Sigmoid colon (tissue), 7 donors: ENCODE measurements at places on chromosomes 12 and 14. TPM values are rescaled to one million over a fixed set of nuclear protein-coding genes. Genes with fewer than 3 reads are reported as not detected.
A peak's percentile ranks its signal among the peaks of the same experiment; 100 is the strongest.

- no peak for DNase-seq
These were observed 744 bp downstream of the STYX start for GRCh38 chr14:52730709-52731111.

Gene CCDC196
- total RNA-seq = not detected

DNA sequence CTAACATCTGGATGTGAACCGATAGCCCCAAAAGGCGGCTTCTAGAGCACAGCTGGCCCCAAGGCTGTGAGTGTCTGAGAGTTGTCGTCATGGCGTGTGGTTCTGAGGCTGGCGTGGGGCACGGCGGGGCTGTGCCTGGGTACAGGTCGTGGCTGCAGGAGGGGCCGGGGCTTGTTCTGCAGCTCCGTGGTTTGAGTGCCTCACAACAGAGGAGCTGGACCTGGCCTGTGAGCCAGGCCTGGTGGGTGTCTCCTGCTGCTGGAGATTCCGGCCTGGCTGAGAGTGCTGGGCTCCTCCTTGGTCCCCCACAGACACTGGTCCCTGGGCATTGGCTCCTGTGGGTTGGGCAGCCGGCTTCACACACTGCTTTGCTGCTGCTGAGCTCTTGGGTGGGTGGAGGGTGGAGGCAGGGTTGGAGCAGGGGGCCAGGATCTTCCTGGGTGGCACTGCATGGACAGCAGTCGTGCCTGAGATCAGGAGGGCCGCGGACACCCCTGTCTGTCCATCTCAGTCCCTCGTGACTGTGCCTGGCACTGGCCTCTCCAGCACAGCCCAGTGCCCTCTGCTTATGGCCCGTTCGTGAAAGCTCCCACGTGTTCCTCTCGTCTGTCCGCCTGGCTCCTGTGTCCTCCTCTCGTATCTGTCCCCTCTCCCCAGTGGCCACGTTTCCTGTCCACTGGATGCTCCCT, 31.8 kb upstream of the TEX22 start:
- no peak for DNase-seq

Gene TMEM119
- 11.6 TPM for total RNA-seq

DNA sequence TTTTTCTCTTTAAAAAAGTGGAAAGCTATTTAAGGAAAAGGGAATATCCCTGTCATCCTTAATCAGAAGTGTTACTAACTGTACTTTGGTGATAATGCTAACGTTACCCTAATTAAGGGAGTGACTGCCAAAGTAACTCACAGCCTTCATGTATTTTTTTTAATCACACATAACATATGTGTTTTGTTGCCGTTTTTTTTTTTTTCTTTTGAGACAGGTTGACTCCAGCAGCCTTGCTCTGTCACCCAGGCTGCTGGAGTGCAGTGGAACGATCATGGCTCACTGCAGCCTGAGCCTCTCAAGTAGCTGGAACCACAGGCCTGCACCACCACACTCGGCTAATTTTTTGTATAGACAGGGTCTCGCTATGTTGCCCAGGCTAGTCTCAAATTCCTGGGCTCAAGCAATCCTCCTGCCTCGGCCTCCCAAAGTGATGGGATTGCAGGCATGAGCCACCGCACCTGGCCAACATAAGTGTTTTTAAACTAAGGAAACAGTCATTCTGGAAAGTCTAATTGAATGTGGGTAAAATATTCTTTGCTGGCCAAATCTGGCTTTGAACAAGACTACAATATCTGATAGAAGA, 56.5 kb downstream of the HECTD4 start:
- DNase-seq = no peak

GRCh38 chr12:92551853-92552397, 150.9 kb upstream of the PLEKHG7 start:
- no peak for DNase-seq

Gene PRH1
- total RNA-seq = 53.9 TPM

DNA sequence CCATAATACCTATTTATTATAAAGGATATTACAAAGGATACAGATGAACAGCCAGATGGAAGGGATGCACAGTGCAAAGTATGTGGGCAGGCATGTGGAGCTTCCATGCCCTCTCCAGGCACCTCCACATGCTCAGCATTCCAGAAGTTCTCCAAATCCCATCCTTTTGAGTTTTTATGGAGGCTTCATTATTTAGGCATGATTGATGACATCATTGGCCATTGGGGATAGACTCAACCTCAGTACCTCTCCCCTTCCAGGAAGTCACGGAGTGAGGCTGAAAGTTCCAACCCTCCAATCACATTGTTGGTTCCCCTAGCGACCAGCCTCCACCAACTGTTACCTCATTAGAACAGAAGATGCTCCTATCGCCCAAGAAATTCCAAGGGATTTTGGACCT, 156.4 kb downstream of the ATP23 start:
- no peak for DNase-seq

- DNase-seq = no peak
These were observed 13.7 kb downstream of the KRT71 start for GRCh38 chr12:52539083-52539820.

Gene PLD4
- 0.71 TPM for total RNA-seq

Gene SLC38A4
- 1.3 TPM for total RNA-seq

GRCh38 chr14:105257464-105257863, 9.1 kb downstream of the BTBD6 start:
- no peak for DNase-seq

Gene KCNK10
- total RNA-seq = 0.33 TPM

Gene CCDC38
- total RNA-seq = not detected

- no peak for DNase-seq
These were observed 865 bp upstream of the ZFP36L1 start for GRCh38 chr14:68793734-68794129.

Gene PDE3A
- 81.0 TPM for total RNA-seq

- no peak for DNase-seq
These were observed 7.8 kb downstream of the SLC38A1 start for GRCh38 chr12:46260913-46261476.

Gene ACOT6
- not detected for total RNA-seq

DNA sequence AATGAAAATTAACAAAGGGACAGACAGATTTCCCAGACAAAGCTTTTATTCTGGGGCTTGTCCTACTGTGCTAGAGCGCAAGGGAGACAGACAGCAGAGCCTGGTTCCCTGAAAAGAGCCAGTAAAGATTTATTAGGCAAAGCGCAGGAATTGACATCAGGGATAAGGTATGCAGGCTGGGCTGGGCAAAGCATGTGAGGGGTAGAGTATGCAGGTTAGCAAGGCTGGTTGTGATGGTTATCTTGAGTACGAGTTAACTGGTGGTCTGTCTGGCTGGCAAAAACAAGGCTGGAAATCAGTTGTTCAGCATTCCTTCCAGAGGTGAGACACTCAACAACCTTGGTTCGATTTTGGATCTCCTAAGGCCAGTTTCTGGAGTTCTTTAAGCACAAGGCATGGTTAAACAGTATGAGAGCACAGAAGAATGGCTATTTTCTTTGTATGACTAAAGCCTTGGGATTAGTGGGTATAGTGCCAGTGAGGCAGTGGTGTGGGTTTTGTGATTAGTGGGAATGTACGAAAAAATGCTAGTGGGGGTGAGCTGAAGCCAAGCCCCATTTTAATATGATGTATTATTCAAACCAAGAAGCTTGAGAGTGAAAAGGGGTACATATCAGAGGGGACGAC, 30.9 kb downstream of the BTBD7 start:
- DNase-seq = no peak

DNA sequence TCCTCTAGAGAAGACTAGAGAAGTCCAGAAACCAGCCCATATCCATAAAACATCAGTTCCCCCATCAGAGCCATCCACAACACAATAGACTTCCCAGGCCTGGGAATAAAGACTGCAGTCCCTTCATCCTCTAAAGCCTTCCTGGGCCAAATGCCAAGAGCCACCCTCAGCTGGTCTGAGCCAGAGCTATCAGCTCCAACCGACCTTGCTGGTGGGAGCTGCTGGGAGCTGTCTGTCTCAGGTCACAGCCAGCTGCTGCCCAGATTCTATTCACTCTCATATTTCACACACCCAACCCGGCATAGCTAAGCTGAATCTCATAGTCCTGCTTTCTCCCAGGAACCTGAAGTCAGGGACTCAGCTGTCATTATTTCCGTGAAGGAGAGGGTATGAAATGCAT, 10.9 kb upstream of the TFCP2 start:
- peak; percentile 53 for DNase-seq

DNA sequence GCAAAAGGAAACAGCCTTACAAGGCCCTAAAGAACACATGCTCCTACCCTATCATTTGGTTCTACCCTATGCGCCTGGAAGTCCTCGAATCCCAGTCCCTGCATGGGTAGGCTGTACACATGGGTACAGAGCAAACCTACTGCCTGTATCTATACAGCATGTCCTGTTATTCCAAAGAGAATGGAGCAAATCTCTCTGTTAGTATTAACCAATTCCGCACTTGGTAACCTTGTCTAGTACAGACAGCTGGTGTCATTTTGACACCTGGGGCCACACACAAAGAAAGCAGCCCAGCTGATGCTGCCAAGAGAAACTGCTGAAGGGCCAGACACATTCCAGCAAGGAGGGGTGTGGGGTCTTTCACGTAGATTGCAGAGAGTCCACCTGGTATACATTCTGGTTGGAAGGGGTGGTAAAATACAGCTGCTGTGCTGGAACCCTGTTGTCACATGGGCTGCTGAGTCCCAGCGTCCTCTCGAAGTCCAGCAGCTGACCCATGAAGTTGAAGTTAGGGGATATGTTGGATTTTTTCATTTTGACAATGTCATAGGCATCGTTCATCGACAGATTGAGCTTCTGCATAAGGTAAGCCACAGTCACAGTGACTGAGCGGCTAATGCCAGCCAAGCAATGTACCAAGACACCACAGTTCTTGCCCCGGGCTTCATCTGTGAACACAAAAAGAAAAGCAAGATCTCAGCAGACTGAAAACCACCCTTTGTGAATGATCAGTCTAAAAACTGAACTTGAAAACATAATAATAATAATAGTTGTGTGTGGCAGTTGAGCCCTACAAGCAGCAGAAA, 3.2 kb downstream of the DUSP6 start:
- no peak for DNase-seq

Gene IL26
- not detected for total RNA-seq

DNA sequence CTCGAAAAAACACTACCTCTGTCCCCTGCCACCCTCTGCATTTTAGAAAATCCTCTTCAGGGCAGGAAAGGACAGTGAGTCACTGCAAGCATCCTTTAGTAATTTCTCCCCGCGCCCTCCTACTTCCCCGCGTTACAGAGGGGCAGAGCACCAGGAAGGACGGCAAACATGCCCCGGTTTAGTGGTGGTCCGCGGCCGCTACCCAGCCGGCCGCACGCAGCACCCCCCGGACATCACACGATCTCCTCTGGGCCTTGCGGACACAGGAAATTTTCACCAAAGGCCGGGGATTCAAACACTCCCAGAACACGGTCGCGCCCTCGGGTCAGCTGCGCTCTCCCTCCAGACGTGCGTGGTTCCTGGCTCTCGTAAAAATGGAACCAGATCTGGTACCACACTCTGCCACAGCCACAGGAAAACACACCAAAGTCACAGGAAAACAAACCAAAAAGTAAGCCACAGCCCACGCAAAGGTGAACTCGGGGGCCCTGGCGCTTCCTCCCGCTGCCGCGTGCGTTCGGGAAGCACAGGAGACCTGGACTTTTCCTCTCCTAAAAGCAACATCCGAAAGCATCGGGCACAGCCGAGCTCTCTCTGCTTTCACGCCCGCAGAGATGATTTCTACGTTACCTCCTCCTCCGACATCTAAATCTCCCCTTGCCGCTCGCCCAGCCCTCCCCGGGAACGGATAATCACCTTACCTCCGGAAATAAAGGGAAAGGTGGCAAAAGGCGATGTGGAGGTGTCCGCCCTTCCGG, 839 bp downstream of the SLC38A1 start:
- DNase-seq = no peak

- DNase-seq = no peak
These were observed 9.4 kb upstream of the CNIH1 start for GRCh38 chr14:54450535-54450934.

DNA sequence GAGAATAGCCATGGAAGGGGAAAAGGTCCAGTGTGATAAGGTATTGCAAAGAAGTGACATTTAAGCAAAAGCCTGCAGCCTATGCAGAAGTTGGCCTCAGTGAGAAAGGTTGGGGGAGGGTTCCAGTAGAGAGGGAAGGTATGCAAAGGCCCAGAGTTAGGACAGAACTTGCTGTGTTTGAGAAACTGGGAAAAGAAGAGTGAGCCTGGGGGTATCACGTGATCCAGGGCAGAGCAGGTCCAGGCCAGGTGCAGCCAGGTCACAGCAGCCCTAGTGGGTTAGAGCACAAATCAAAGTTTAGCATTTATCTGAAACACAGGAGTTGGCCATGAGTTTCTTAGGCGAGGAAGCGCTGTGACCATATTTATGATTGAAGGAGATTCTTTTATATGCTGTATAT, 1.6 kb downstream of the SERPINA5 start:
- no peak for DNase-seq

DNA sequence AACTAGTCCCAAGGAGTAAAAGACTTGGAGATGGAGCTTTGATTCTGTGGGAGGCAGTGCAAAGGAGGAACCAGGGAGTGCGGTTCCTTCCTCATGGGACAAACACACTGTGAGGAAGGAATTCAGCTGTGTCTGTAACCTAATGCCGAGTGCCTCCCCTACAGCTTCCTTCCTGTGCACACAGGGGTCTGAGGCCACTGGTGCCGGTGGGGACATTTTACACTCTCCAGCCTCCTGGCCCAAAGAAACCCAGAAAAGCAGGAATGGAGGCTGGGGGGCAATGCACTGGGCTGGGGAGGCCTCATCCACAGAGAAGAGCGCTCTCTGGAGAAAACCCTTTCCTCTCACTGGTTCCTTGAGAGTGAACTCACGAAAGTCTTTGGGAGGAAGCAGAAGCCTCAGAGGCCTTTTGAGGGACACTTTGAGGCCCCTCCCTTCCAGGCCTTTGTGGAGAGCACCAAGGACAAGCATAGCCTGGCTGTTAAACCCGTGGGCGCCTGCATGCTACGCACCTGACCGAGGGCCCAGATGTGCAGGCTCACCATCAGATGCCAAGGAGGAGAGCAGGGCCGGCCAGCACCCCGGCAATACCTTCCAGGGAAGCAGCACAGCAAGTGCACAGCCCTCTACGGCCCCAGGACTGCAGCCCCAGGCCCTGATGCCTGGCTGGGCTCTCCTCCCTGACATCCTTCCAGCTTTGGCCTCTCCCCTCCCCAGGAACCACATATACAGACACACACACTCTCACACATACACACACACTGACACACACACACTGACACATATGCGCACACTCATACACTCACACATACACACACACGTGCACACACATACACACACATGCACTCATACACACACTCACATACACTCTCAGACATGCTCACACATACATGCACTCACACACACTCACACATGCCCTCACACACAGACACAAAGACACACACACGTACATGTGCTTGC, 52.0 kb downstream of the NFKBIA start:
- peak; percentile 66 for DNase-seq

GRCh38 chr12:24198936-24199671, 249.6 kb upstream of the SOX5 start:
- no peak for DNase-seq

DNA sequence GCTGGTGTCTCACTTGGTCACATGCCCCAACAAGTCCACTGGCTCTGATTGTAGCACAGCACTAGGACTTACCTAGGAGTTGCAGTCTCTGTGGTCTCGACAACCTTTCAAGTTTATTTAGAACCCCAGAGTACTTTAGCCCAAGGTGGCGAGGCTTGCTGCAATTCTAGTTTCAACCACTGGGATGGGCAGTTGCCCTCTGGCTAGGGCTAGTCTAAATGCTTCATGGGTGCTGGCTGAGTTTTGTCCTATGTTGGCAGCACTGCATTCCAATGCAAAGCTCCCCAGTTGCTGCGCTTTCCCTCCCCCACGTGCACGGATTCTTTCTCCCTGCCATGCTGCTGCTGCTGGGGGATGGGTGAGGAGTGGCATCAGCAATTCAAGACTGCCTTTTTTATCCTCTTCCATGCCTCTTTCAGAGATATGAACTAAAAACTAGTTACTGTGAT, 207.9 kb downstream of the SYNE2 start:
- DNase-seq = no peak

Gene ASCL1
- 0.55 TPM for total RNA-seq

GRCh38 chr12:26122061-26122680, 2.7 kb downstream of the BHLHE41 start:
- DNase-seq = no peak
